ENCODE measurements at places on chromosomes 2 and 18. TPM values are rescaled to one million over a fixed set of nuclear protein-coding genes. Genes with fewer than 3 reads are reported as not detected.

The CCDC74A gene
- 4.5 TPM for total RNA-seq

The REG3G gene
- total RNA-seq, result not detected

The M1AP gene
- not detected for total RNA-seq

The LHCGR gene
- total RNA-seq, result not detected

The FN1 gene
- 2.2 TPM for total RNA-seq

The KIF1A gene
- total RNA-seq, result 0.71 TPM

The SERPINB10 gene
- not detected for total RNA-seq

The SMYD1 gene
- total RNA-seq, result not detected

The PRSS56 gene
- total RNA-seq, result not detected

The TRABD2A gene
- total RNA-seq, result 38.3 TPM

The CYP27C1 gene
- total RNA-seq, result not detected

The MYOM1 gene
- 1.7 TPM for total RNA-seq

The HNRNPLL gene
- total RNA-seq, result 104 TPM

The LRRC30 gene
- total RNA-seq, result not detected

The AGXT gene
- not detected for total RNA-seq

The UGT1A8 gene
- not detected for total RNA-seq

The HOXD1 gene
- not detected for total RNA-seq

The PSMA8 gene
- total RNA-seq, result 0.60 TPM

The FEV gene
- total RNA-seq, result not detected

The OBSL1 gene
- not detected for total RNA-seq

The CFC1 gene
- total RNA-seq, result not detected

The PAIP2B gene
- 1.8 TPM for total RNA-seq

The IL1RL2 gene
- not detected for total RNA-seq

The AFF3 gene
- 0.03 TPM for total RNA-seq

The POTEJ gene
- total RNA-seq, result not detected

The CXCR2 gene
- total RNA-seq, result 0.15 TPM

The OR6B2 gene
- total RNA-seq, result not detected

The PTPN18 gene
- total RNA-seq, result 98.0 TPM

The NFATC1 gene
- 43.8 TPM for total RNA-seq

The MOGAT1 gene
- total RNA-seq, result not detected

The STEAP3 gene
- total RNA-seq, result not detected

The STPG4 gene
- not detected for total RNA-seq

The DSG2 gene
- 0.13 TPM for total RNA-seq

The CD8B2 gene
- total RNA-seq, result not detected

The RTKN gene
- 1.1 TPM for total RNA-seq
